ENCODE measurements at places on chromosomes 4 and X.

- DNase-seq, result no peak
These were observed 104.0 kb downstream of the PHEX start for GRCh38 chrX:22135994-22136684.

GRCh38 chr4:181858741-181859140 lies 384.5 kb upstream of the TENM3 start:
- no peak for DNase-seq

GRCh38 chrX:140712413-140713173 lies 3.0 kb downstream of the LINC00632 start:
- DNase-seq, result peak; percentile 83

- no peak for DNase-seq
These were observed 139.5 kb upstream of the NOCT start for GRCh38 chr4:138875891-138876608.

DNA sequence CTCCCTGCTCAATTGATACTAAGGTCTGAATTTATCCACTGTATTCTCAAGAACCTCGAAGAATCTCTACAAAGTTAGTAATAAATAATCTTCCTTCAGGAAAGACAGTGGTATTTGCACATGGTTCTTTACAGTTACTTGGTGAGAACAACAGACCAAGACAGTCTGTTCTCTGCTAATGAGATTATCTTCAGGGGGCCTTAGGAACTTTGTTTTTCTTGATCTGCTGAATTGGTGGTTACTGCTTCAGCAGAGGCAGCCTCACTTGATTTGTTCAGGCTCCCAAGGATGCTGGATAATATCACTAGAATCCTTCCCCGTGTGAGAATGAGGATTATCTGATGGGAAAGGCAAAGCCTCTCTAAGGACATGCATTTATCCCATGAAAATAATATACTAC lies 64.8 kb downstream of the CBR4 start:
- DNase-seq, result no peak

- DNase-seq, result no peak
These were observed 62.4 kb downstream of the TSC22D3 start for GRCh38 chrX:107713203-107713542.

DNA sequence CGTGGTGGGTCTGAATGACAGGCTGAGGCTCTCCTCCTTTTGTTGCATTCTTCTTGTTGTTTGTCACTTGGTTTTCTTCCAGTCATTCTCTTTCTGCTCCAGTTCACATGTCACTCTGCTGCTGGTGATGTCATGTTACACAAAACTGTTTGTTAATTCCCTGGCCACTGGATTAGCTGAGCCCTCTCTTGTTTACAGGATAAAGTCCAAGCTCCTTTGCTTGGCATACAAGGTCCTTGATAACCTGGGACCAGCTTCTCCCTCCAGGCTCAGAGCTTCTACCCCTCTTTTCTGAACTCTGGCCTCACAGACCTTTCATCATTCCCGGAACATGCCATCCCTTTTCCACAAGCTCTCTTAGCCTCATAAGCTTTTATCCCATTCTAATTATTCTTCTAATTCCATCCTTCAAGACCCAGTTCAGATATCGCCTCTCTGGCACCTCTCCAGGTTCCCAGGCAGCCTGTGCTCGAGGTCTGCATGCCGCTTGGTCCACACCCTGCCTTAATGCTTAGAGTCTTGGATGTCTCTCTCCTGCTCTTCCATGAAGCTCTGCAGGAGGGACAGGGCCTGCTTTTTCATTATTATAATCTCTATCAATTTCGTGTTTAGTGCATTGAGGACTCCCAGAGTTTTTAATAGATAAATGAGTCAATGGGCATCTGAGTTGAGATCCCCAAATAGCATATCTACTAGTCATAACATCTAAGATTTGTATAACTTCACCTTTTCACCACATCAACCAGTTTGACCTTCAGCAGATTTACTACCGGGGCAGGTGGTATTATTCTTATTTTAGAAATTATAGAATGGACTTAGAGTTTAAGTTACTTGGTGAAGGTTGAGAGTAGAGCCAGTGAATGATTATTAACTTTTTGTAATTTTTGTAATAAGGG lies 98.7 kb downstream of the TMEM131L start:
- DNase-seq, result no peak

DNA sequence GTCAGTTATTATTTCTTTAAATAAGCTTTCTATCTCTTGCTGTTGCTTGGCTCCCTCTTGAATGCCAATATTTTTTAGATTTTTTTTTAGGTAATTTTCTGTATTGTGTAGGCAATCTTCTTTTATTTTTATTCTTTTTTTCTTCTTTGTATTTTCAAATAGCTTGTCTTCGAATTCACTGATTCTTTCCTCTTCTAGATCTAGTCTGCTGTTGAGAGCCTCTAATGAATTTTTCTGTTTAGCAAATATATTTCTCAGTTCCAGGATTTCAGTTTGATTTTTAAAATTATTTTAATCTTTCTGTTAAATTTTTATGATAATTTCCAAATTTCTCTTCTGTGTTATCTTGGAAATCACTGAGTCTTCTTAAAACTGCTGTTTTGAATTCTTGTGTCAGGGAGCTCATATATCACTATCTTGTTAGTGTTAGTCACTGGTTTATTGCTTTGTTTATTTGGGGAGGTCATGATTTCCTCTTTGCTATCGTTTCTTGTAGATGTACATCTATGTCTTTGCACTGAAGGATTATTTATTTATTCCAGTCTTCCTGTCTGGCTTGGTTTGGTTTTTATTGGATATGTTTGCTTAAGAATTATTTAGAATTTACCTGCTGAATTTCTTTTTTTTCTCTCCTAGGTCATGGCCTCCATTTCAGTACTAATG lies 39.9 kb upstream of the GPRIN3 start:
- DNase-seq, result no peak

DNA sequence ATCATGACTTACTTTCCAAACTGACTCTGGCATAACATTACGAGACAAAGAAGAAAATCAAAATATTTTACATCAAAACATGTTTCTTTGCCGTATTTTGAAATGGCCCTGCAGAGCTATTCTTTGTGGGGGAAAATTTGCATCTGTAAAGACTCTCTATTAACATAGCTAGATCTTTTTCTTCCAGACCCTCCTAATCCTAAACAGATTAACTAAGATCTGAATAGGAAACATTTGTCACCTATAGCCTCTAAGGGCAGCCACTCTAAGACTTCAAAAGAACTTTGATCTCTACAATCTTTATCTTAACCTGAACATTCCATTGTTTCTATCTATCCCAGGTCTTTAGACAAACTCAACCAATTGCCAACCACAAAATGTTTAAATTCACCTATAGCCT lies 176.6 kb upstream of the CENPE start:
- no peak for DNase-seq

- DNase-seq, result peak; percentile 24
These were observed 39.2 kb upstream of the ASMTL start for GRCh38 chrX:1491851-1492349.

- DNase-seq, result no peak
These were observed 53.8 kb upstream of the OTUD4 start for GRCh38 chr4:145234091-145234706.

- no peak for DNase-seq
These were observed 593.8 kb upstream of the SLIT2 start for GRCh38 chr4:19657856-19658255.

DNA sequence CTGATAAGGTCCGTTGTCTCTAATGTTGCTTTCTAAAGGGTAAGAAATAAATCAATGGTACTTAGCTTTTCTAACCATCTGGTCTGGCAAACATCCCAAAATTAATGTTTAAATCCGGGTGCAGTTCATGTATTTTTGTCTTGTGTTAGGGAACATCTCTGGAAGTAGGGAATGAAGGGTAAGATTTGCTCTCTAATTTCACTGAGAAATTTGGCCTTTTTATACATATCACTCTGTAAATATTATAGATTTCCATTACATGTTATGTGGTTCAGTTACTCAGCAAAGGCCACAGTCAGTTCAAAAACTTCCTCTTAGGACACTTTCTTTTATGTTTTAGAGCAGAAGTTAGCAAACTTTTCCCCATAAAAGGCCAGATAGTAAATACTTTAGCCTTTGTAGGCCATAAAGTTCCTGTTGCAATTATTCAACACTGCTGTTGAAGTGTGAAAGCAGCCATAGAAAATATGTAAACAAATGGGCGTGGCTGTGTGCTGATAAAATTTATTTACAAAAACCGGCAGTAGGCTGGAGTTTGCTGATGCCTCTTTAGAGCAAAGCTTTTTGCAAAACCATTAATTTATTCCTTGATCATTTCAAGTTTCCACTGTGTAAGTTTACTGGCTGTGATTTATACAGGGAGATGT lies 218.1 kb downstream of the ANTXR2 start:
- no peak for DNase-seq

DNA sequence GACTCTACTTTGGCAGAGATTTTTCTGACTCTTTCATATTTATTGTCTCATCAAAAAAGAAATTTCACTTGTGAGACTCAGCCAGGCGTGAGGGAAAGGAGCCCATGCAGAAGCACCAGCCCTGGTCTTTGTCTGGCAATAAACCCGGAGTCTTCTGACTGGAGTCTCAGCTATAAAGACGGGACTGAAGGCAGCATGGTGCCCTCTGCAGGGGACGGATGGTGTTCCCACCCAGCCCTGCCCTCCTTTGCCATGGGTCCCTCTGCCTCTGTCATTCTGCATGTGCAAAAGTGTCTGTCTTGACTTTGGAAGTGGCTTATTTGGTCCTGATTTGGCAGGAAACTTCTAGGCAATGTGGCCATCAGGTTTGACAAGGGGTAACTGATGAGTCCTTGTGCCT lies 14.2 kb downstream of the ZNF185 start:
- no peak for DNase-seq

DNA sequence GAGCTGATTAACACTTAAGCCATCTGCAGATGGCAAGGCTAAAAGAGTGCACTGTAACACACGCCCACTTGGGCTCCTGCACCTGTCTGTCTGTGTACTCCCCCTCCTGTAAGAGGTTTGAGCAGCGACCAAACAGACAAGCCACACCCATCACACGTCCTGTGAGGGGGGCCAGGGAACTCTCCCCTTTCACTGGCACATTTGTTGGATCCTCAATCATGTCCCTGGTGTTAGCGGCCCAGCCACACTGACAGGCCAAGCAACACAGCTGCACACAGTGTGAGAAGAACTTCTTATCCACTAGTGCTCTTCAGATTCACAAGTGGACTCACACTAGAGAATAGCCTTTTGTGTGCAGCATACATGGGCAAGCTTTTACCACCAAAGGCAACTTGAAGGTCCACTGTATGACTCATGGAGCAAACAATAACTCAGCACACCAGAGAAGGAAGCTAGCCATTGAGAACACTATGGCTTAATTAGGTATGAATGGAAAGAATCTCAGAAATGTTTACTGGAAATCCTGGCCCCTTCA lies 29.1 kb upstream of the UTP14A start:
- no peak for DNase-seq

- no peak for DNase-seq
These were observed 25.0 kb downstream of the CTPS2 start for GRCh38 chrX:16687514-16687913.

DNA sequence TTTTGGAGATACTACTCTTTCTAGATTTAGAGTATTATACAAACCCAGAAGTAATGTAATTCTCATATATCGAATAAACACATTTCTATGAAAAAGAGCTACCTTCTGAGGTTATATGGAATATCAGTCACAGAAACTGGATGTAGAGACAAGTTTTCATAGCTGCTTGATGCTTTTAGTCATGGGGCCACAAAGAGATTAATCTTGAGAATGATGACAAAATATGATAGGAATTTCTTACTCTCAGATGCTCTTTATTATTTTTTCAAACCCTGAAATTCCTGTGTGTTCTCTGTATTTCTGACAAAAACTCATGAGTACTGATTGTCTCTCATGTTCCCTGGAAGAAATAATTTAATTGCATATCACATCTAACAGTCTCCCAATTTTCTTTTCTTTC lies 662.5 kb downstream of the RAPGEF2 start:
- DNase-seq, result no peak

- DNase-seq, result no peak
These were observed 1467.4 kb downstream of the C4orf33 start for GRCh38 chr4:130563185-130563888.

DNA sequence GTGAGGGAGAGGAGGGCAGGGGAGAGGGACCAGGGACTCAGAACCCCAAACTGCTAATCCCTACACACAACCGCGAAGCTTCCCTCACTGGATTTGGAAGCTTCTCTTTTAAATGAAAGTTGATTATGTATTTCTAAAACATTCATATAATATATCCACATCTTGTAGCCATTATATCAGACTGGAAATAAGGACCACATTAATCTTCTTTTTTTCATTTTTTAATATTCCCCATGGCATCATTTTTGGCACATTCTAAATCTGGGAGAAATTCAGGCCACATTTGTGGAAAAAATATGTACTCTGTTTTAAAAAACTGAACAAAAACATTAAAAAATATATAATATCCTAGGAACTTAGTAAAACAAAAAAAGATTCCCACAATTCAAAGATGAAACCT lies 97.8 kb downstream of the AFAP1 start:
- no peak for DNase-seq

GRCh38 chrX:85326234-85327059 lies 53.0 kb downstream of the POF1B start:
- no peak for DNase-seq

DNA sequence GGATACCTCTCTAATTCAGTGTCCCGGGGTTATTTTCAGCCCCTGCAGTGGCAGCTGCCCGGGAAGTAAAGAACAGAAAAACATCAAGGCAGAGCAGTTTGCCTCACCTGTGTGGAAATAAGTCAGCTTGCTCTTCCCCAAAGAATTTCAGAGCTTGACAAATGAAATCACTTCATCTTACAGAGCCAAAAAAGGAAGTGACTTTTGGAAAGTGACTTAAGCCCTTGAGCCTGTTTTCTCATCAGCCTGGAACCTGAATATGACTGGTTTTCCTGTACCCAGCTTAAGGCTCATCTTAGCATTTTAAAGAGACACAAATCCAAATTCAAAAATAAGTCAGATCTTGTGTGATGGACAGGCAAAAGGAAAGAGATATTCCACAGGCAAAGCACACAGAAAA lies 211.6 kb downstream of the RCHY1 start:
- DNase-seq, result no peak

DNA sequence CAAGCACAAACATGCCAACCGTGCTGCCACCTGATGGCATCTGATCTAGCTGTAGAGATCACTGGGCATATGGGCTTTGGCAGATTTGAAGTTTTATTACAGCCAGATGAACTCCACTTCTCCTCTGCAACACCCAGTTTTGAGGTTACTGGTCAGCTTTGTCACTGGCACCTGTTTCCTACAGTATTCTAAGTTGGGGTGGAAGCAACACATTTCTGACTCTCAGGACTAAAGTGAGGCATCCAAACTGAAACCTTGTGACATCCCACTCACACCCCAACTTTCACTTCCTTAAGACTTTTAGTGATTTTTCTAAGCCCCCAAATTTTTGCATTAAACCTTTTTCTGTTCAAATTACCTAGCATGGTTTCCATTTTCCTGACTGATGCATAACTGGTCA lies 115.1 kb upstream of the PCDH18 start:
- DNase-seq, result no peak
